ENCODE measurements at places on chromosomes 16 and 17. TPM values are rescaled to one million over a fixed set of nuclear protein-coding genes. Genes with fewer than 3 reads are reported as not detected.

DNA sequence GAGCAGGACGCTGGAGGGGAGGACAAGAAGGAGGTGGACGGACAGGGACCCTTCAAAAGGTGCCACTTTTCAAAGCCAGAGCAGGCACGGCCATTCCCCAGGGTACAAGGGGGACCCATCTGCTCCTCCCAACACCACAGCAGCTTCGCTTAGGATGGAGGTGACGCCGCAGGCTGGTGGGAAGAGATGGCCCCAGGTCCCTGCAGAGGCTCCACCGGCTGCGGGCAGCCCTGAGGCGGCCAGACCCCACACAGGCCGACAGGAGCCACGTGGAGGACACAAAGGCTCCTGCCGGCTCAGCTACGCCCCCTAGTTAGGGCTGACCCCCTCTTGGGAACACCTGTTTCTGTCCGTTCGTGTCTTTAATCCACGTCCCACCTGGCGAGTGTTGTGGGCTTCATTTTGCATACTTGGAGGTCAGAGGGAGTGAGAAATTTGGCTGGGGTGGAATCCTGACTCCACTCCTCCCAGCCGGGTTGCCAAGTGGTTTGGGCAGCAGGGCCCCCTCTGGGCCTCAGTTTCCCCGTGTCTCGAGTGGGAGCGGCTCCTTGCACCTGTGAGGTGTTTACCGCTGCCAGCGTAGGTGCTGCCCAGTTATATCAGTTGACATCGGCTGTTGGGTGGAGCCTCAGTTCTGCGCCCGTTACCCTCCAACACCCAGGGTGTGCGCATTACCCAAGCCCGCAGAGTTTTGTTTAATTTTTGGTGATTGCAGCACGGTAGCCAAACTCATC, 5.8 kb upstream of the FN3KRP start:
- H3K4me3 ChIP-seq: no peak overlapping the region
- H3K4me1 ChIP-seq: no peaks in the 10 kb centered on the region
- DNase-seq: no peak
- H3K27me3 ChIP-seq: no peaks in the 10 kb centered on the region
- H3K36me3 ChIP-seq: no peaks in the 10 kb centered on the region

DNA sequence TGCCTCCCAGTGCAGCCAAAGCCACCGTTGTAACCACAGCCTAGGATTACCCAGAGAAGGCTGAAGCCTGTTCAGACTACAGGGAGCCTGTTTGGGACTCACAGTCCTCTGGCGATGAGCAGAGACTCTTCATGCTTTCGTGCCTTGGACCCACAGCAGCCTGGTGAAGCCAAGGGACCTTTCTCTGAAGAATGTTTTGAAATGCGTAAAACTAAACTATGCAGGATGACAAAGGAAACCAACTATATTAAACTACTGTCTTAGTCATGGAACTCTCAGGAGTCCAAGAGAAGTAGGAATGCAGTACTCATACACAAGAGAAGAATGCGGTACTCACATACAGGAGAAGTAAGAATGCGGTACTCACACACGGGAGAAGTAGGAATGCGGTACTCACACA, 20.9 kb downstream of the ABR start:
- no peaks in the 10 kb centered on the region for H3K27me3 ChIP-seq
- H3K27ac ChIP-seq: no peak overlapping the region
- DNase-seq: no peak

DNA sequence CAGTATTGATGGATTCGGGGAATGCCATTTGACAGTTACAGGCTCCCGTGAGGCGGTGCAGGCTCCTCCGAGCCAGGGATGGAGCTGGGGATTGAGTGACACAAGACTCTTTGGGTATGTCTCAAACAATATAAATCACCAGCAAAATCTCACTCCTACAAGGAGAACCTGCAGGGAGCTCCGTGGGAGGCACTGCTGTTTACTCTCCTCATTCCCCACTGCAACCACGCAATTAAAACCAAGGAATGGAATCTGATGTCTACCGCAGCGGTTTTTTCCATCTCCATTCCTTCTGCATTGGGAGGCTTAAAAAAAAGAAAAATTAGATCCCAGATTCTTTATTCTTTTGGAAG, 157.9 kb downstream of the WWOX start:
- H3K36me3 ChIP-seq: no peaks in the 10 kb centered on the region
- no peak overlapping the region for H3K27ac ChIP-seq
- no peak overlapping the region for H3K4me3 ChIP-seq
- peaks cover 3% of the 10 kb centered on the region for H3K4me1 ChIP-seq

- no peak for DNase-seq
- H3K4me1 ChIP-seq: no peaks in the 10 kb centered on the region
- H3K4me3 ChIP-seq: no peak overlapping the region
- H3K27ac ChIP-seq: no peak overlapping the region
- H3K27me3 ChIP-seq: no peaks in the 10 kb centered on the region
- no peaks in the 10 kb centered on the region for H3K36me3 ChIP-seq
Observed at GRCh38 chr17:35665662-35666061, 65.8 kb upstream of the RASL10B start.

DNA sequence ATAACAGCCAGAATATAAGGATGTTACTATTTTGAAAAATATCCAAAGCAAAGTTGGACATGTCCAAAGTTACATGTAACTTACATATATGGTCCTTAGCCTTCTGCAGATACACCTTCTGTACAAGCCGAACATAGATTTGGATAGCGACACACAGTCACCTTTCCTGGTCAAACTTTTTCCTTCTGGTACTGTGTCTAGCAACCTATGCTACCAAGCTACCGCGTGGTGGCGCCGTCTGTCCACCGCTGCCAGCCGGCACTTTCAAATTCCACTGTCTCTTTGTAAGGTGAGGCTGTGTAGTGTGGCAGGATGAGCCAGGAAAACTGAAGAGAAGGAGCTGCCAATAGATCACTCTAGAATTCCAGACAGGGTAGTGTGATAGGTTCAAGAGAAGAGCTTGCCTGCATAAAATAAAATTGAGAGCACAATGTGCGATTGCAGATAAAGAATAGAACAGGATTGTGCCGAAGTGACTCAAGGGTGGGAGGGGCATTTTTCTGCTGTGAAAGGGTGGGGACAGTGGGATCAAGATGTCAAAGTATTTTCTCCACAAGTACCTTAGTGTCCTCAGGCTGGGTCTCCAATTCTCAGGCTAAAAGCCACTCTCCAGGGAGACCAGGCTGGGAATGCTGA, 366.9 kb downstream of the SLC39A11 start:
- DNase-seq: peak; percentile 61
- no peaks in the 10 kb centered on the region for H3K36me3 ChIP-seq
- no peak overlapping the region for H3K4me3 ChIP-seq
- no peak overlapping the region for H3K27ac ChIP-seq
- H3K27me3 ChIP-seq: no peaks in the 10 kb centered on the region

GRCh38 chr17:42212382-42212781, 18.1 kb upstream of the GHDC start:
- H3K36me3 ChIP-seq: peaks cover 31% of the 10 kb centered on the region
- DNase-seq: no peak
- no peak overlapping the region for H3K4me3 ChIP-seq
- no peaks in the 10 kb centered on the region for H3K27me3 ChIP-seq

CD300H gene
- not detected for total RNA-seq

DNA sequence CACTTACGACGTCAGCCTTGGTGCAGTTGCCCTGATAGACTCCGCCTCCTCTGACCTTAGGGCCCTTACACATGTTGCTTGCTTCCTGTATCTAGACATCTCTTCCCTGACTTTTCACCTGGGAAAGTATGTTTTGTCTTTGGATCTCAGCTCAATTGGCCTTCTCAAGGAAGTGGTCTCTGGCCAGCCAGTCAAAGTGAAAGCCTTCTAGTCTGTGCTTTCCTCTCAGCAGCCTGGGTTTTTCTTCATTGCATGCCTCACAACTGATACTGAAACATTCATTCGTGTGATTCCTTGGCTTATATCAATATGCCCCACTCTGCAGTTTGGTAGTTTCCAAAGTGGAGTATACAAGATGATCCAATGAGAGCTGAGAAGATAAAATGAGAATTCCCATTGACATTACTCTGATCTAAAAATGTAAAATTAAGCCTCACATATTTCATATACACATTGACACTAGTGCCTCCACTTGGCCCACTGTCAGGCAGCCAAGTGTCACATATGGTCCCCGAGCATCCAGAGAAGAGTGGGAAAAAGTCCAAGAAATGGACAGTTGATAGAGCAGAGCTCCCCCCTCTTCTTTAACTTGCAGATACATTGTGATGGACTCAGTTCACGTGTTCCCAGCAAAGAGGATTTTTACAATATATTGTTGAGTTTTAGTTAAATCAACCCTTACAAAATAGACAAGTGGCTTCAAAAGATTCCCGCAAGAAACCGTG, 371.2 kb upstream of the ASIC2 start:
- no peaks in the 10 kb centered on the region for H3K27me3 ChIP-seq
- no peak for DNase-seq
- no peak overlapping the region for H3K4me3 ChIP-seq
- H3K4me1 ChIP-seq: no peaks in the 10 kb centered on the region
- no peaks in the 10 kb centered on the region for H3K36me3 ChIP-seq

DNA sequence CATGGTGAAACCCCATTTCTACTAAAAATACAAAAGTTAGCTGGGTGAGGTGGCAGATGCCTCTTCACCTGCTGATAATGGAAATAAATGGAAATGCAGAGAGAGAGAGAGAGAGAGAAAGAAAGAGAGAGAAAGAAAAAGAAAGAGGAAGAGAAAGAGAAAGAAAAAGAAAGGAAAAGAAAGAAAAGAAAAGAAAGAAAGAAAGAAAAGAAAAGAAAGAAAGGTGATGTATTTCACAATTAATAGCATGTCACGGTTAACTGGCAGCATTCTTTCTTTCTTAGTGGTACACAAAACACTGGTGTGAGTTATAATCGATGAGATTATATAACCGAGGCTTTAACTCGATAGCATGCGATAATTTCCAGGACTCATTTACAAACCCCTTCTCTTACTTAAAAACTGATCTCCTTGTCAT, 3.2 kb downstream of the ACOX1 start:
- H3K27ac ChIP-seq: no peak overlapping the region
- H3K4me1 ChIP-seq: peaks cover 32% of the 10 kb centered on the region
- DNase-seq: no peak
- H3K36me3 ChIP-seq: no peaks in the 10 kb centered on the region
- H3K27me3 ChIP-seq: no peaks in the 10 kb centered on the region
- H3K4me3 ChIP-seq: no peak overlapping the region

MAP2K6 gene
- 4.0 TPM for total RNA-seq

ABCA10 gene
- 10.5 TPM for total RNA-seq

TXNDC17 gene
- total RNA-seq: 149 TPM

CEP20 gene
- total RNA-seq: 46.2 TPM

GRCh38 chr16:10181196-10182162, 749 bp downstream of the GRIN2A start:
- H3K27ac ChIP-seq: no peak overlapping the region
- H3K36me3 ChIP-seq: no peaks in the 10 kb centered on the region
- peak overlapping the region; percentile 26 for H3K4me3 ChIP-seq
- H3K27me3 ChIP-seq: peaks cover 6% of the 10 kb centered on the region
- H3K4me1 ChIP-seq: peaks cover 20% of the 10 kb centered on the region

NSF gene
- 61.9 TPM for total RNA-seq

- H3K36me3 ChIP-seq: no peaks in the 10 kb centered on the region
- no peaks in the 10 kb centered on the region for H3K27me3 ChIP-seq
- peak overlapping the region; percentile 95 for H3K27ac ChIP-seq
- DNase-seq: peak; percentile 13
Observed at GRCh38 chr17:39462631-39463375, 1.5 kb downstream of the CDK12 start.

WFIKKN1 gene
- total RNA-seq: 0.67 TPM

- H3K27me3 ChIP-seq: peaks cover 4% of the 10 kb centered on the region
- H3K36me3 ChIP-seq: no peaks in the 10 kb centered on the region
- no peaks in the 10 kb centered on the region for H3K4me1 ChIP-seq
Observed at GRCh38 chr16:25689137-25689836, 2.5 kb upstream of the HS3ST4 start.

FOXF1 gene
- 1.5 TPM for total RNA-seq

DNA sequence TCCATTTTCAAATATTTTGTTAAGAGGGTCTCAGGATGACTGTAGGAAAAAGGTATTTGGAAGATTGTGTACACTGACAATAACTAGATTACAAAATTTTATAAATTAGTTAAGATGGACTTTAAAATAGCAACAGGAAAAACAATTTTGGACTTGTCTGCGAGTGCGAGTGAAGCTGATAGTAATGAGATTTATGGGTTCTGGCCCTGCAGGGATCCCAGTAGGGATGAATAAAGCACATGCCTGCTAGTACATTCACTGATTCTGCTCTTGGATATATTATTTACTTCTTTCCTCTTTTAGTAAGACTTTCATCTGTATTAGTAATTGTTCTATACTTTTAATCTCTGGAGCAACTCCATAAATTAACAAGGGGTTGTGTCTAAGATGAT, 28.2 kb downstream of the PRKCA start:
- no peak overlapping the region for H3K4me3 ChIP-seq
- no peak overlapping the region for H3K27ac ChIP-seq
- no peaks in the 10 kb centered on the region for H3K4me1 ChIP-seq
- no peak for DNase-seq
- H3K27me3 ChIP-seq: no peaks in the 10 kb centered on the region

- no peaks in the 10 kb centered on the region for H3K36me3 ChIP-seq
- no peaks in the 10 kb centered on the region for H3K4me1 ChIP-seq
- H3K4me3 ChIP-seq: no peak overlapping the region
- DNase-seq: no peak
- peaks cover 5% of the 10 kb centered on the region for H3K27me3 ChIP-seq
- no peak overlapping the region for H3K27ac ChIP-seq
Observed at GRCh38 chr17:48693178-48693577, 29.1 kb downstream of the PRAC1 start.

- H3K4me3 ChIP-seq: no peak overlapping the region
Observed at GRCh38 chr16:6576113-6576512, 756.5 kb upstream of the RBFOX1 start.

ATP2A3 gene
- 6.9 TPM for total RNA-seq

GRCh38 chr16:10578474-10579316, 1.7 kb downstream of the EMP2 start:
- H3K27me3 ChIP-seq: no peaks in the 10 kb centered on the region
- H3K36me3 ChIP-seq: no peaks in the 10 kb centered on the region
- H3K27ac ChIP-seq: no peak overlapping the region
- H3K4me3 ChIP-seq: peak overlapping the region; percentile 8
- peak; percentile 57 for DNase-seq
- peaks cover 45% of the 10 kb centered on the region for H3K4me1 ChIP-seq

GRCh38 chr17:62963296-62963695, 2.7 kb upstream of the TANC2 start:
- no peak overlapping the region for H3K4me3 ChIP-seq
- peaks cover 7% of the 10 kb centered on the region for H3K4me1 ChIP-seq
- no peaks in the 10 kb centered on the region for H3K36me3 ChIP-seq
- H3K27me3 ChIP-seq: no peaks in the 10 kb centered on the region
- no peak for DNase-seq

GRCh38 chr16:55386534-55387296, 62.7 kb downstream of the IRX6 start:
- no peak overlapping the region for H3K27ac ChIP-seq
- no peaks in the 10 kb centered on the region for H3K27me3 ChIP-seq
- no peak for DNase-seq
- H3K4me3 ChIP-seq: no peak overlapping the region

Measured in thyroid gland (tissue), 4 donors.